Renal cortex interstitium (tissue), 15 donors: ENCODE measurements at places on chromosomes 7 and 10.

DNA sequence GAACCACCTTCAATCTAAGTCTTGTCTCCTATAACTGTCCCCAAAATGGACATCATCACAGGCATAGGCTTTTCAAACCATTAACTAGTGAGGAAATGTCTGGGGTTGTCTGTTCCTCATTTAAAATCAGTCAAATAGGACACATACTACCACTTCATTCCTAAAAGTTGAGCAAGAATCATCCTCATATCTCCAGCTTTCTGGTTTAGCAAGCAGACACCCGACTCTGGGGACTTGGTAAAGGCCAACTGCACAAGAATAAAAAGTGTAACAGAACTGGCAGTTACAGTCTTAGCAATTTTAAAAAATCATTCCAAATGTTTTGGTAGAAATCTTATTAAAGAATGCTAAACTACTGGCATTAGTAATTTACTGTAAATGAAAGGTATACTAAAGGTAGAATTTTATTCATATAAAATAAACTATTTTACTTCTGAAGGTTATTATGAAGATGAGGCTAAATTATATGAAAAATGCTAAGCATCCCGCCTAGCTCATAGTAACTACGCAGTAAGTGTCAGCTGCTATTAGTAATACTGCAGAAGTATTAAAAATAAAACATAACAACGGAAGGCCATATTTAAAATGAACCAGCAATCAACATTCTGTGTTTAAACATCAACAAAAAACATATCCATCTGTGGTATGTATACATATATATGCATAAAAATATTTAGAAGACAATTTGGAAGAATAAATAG lies 60.8 kb downstream of the ZNF438 start:
- no peak for DNase-seq

DNA sequence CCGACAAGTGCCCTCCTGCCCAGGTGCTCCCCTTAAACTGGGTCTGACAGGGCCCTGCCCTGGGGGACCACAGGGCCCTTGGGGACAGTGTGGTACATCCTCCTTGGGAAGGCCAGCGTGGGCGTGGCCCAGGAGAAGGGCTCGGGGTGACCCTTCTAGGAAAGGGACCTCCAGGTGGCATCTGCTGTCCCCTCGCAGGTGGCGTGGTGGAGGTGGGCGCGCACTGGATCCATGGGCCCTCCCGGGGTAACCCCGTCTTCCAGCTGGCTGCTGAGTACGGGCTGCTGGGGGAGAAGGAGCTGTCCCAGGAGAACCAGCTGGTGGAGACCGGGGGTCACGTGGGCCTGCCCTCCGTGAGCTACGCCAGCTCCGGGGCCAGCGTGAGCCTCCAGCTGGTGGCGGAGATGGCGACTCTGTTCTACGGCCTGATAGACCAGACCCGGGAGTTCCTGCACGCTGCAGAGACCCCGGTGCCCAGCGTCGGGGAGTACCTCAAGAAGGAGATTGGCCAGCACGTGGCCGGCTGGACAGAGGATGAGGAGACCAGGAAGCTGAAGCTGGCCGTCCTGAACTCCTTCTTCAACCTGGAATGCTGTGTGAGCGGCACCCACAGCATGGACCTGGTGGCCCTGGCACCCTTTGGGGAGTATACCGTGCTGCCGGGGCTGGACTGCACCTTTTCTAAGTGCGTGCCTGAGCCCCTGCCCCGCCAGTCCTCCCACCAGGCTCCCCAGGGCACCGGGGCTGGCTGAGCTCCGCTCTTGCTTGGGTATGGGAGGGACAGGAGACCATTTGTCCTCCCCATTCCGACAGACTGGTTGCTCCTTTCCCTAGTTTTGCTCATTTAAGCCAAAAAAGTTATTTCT lies 972 bp downstream of the PAOX start:
- DNase-seq, result no peak

DNA sequence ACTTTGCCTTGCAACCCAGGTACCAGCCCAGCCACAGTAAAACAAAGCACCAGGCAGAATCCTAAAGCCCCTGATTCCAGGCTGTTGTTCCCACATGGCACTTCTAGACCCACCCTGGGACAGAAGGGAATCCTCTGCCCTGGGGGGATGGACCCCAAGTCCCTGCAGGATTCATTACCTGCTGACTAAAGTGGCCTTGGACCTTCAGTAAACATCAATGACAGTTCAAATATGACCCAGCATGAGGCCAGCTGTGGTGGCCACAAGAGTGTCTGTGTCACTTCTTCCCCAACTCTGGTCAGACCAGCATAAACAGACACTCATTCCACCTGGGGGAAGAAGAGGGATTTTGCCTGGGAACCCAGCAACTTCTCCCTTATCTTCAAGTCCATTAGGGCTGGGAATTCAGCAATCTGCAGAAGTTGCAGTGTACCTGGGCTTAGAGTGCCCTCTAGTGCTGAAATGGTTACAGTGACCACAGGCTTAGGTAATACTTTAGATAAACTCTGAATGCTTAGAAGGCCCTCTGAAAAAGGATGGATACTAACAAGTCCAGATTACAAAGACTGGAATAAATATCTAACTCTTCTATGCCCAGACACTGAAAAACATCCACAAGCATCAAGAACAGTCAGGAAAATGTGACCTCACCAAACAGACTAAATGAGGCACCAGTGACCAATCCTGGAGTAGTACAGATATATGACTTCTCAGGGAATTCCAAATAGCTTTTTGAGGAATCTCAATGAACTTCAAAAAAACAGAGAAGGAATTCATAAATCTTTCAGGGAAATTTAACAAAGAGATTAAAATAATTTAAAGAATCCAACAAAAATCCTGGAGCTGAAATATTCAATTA lies 108.5 kb upstream of the TMEM168 start:
- DNase-seq, result no peak

- DNase-seq, result no peak
Observed at GRCh38 chr10:4685904-4686643, 139.9 kb upstream of the AKR1E2 start.

GRCh38 chr10:1630304-1630703 lies 107.0 kb downstream of the ADARB2 start:
- DNase-seq, result no peak

DNA sequence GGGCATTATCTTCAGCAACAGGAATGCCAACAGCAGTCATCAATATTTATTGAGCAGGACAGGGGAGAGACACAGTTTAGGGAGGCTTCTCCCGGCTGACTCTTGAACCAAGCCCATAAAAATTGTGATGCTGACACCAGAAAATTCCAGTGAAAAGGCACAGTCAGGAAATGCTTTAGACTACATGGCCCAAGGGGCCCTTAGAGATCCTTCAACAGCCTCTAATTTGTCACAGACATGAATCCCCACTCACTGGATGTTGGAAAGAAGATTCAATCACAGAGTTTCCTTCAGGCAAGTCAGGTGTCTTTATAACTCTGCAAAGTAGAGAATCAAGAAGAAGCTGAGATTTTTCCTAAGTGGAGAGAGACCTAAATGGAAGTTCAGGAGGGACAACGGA lies 1.2 kb downstream of the GJC3 start:
- DNase-seq, result no peak

GRCh38 chr10:34764472-34764946 lies 50.6 kb downstream of the PARD3 start:
- DNase-seq, result no peak

DNA sequence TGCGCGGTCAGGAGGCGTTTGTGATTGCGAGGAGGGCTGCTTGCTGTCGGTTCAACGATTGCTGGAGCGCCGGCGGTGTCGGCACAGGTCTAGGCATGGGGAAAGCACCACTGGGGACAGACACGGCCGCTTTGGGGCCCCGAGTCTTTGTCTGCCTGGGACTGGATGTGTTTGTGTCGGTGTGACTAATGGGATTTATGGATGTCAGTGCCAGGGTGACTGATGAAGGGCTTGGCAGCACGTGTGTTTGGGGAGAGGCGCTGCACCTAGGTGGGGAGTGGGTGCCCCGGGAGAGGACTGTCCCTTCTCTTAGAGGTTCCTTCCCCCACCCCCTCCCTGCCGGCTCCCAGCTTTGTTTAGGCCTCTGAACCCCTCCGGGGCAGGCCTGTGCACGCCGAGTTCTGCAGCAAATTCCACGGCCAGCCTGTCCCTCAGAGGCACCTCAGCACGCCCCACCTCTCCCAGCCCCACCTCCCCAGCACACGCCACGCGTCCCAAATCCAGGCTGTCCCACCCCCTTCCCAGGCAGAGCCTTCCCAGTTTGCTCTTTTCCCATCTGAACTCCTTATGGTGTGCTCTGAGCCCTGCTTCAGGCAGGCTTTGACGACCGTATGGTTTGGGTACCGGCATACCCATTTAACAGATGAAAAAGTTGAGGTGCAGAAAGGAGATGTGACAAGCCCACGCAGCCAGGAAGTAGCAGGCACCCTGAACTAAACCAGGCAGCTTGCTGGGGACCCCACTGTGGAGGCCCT lies 6.4 kb upstream of the TNRC18 start:
- DNase-seq, result peak; percentile 40

- no peak for DNase-seq
Observed at GRCh38 chr7:25954395-25954794, 197.6 kb upstream of the NFE2L3 start.

- DNase-seq, result no peak
Observed at GRCh38 chr7:137633133-137633532, 213.6 kb downstream of the DGKI start.

GRCh38 chr7:140903741-140904480 lies 20.8 kb downstream of the BRAF start:
- DNase-seq, result no peak

DNA sequence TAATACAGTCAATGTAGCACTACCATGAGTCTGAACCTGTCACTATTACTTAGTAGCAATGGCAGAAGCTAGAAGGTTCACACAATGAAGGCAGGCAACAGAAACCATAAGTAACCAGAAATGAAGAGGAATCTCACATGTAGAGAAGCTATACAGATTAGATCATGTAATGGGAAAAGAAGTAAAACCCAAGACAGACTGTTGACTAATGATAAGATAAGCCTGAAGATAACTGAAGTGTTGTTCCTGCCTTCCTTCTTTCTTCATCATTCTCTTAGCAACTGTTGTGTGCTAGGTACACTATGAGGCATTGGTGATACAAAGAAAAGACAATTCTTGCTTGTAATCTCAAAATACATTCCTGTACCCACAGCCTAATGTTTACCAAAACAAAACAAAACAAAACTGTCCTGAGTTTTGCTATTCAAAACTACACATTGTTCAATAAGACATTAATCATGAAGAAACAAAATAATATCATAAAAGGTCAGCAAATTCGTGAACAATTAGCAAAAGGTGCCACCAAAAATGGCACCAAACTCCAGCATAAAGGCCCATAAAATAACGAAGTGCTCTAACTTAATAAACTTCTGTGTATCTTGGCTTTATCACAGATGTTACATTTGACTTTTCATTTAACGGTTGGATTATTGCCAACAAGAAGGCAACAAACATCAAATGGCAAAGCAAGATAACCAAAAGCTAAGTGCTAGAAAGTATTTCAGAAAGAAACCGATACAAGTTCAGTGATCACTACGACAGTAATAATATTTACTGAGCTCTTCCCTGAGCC lies 27.1 kb downstream of the ZNF800 start:
- no peak for DNase-seq

DNA sequence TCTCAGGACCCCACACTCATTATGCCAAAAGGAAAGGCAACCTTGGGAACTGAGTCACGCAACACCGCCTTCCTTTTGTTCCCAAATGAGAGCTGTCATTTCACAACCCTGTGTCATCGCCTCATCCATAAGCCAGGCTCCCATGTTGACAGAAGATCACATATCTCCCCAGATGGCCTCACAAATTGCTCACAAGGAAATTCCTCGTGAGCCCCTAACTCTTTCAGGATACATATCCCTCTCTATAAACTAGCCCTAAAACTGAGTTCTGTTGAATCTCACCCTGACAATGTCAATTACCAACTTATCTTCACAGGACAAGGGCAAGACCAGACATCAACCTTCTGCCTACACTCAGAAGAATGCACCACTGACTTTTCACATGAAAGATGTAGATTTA lies 22.6 kb downstream of the CCDC3 start:
- no peak for DNase-seq
